Activated T-cell treated with anti-CD3 and anti-CD28 coated beads, Interleukin-2, amount 50 U/mL, for 72 hours (primary cell): ENCODE measurements at places on chromosomes 3 and 15.

DNA sequence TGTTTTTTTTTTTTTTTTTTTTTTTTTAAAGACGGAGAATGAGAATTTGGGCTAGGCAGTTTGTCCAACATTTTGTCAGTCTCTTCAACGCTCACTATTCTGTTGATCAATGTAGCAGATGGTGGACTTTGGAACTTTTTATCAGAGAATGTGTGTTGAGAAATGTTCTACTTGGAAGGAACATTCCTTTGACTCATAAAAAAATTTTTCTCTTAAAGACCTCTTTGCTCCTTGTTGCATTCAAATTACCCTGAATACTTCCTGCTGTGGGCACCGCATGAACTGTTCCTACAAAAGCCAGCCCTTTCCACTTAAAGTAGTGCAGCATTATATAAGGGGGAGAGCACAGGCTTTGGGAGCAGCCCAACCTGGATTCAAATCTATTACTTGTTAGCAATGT, 182.9 kb downstream of the AKAP13 start:
- DNase-seq, result no peak

- no peak for DNase-seq
These were observed 5.5 kb downstream of the MYL3 start for GRCh38 chr3:46857485-46858341.

DNA sequence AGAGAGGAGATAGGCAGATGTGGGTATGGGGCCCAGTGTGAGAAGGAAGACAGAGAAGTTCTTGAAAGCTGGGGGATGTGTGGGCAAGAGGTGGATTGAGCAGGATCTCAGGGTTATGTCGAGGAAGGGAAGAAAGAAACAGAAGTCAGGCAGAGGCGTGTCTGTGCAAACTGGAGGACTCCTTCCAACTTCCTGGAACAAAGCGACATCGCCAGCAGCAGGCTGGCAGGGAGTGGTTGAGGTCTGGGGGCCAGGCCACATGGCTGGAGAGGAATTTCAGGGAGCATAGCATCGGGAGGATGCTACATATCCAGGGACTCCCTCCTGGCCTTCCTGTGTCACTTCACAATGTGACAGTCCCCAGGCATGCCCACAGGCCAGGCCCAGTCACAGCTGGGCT, 42.9 kb upstream of the MYZAP start:
- DNase-seq, result no peak

- DNase-seq, result no peak
These were observed 276.0 kb downstream of the GBE1 start for GRCh38 chr3:81485444-81485865.

- no peak for DNase-seq
These were observed 2.4 kb downstream of the CCR2 start for GRCh38 chr3:46356276-46356675.

GRCh38 chr3:115633467-115633866, 10.2 kb downstream of the GAP43 start:
- no peak for DNase-seq

DNA sequence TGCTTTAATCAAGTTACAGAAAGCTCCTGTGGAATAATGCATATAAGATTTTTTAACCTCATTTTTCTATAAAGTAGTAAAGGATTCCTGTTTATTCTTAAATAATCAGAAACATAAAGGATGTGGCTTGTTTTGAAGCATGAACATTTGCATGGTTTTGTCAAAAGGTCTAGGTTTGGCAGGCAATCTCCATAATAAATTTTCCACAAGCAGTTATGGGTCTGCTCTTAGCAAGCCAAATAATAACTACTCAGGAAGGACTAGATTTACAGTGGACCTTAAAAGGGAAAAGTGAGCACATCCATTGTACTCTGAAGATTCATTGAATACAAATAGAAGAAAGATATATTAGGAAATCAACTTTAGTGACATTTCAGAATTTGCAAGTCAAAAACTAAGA, 407.3 kb upstream of the CBLB start:
- no peak for DNase-seq

DNA sequence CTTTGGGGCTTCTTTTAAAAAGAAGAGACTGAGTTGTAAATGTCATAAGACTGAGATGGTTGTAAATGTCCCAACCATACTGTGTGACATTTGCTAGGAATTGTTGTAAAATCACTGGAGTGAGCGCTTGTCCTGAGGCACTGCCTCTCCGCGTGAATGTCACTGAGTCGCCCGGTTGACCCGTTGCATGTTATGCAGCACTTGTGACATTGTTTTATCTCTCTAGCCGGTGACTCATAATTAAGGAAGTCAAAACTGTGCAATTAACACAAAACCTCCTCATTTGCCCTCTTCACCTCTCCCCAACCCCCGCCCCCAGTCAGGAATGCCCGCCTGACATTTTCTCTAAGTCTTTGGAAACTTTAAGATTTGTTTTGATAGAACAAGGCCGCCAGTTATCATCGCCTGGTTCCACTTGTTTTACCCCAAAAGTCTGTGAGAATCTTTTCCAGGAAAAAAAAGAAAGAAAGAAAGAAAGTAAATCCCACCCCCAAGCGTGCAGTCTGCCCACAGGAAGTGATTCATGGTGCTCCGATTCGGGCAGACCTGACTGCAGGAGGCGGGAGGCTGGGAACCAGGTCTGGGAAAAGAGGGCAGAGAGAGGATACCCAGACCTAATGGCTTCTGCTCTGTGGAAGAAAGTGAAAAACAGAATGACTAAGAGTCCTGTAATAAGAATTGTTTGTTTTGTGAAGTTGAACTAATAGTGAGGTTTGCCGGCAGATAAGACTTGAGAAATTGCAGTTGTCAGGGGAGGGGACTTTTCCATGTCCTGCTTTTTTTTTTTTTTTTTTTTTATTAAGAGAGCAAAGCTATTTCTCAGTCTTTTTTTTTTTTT, 84.8 kb downstream of the SMAD3 start:
- peak; percentile 47 for DNase-seq
